T-helper 22 cell (primary cell): ENCODE measurements at places on chromosomes 1 and 21.

DNA sequence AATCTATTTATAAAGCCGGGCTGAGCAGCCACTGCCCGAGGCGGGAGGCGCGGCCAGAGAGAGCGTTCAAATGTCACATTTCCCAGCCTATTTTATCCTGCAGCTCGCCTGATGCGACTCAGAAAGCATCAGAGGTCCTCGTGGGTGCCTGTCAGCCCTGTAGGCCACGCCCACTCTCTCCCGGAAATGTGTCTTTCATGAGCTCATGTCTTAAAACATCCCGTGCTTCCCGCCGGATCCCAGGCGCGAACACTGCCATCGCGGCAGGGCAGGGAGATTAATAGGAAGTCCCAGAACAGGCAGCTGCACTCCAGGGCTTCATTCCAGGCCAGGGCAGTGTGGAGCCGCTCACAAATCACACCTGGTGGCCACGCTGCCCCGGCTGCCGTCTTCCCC is 117.5 kb downstream of the PRDM16 start:
- DNase-seq = no peak

DNA sequence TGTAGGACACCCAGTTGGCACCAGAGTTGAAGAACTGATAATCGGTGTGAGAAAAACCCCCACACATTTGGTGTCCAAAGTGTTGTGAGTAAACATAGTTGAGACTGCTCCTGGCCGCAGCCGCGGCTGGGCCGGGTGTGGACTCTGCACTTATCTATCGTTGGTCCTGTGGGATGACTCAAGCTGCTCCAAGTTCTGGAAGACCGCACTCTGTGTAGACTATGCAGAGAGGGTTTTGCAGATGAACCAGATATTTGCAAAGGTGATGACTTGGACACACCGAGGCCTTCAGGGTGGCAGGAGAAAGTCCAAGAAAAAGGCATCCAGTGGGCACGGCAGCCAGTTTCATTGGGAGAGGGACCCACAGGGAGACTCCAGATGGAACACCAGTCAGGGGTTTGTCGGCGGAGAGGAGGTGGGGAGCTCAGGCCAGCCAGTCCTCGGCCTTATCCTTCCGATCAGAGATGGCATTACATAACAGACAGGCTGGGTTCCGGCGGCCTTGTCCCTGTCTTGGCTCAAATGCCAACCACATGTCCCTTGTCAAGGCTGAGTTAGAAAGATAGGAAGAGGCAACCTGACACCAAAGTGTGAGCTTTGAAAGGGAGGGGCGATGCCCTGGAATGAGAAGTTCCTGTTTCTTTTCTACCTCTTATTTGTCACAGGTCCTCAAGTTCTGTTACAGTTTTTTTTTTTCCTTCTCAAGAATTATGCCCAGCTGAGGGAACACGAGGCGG is 21.1 kb downstream of the C2CD2 start:
- no peak for DNase-seq

GRCh38 chr1:54838565-54839180 is 37.5 kb upstream of the TTC22 start:
- no peak for DNase-seq

DNA sequence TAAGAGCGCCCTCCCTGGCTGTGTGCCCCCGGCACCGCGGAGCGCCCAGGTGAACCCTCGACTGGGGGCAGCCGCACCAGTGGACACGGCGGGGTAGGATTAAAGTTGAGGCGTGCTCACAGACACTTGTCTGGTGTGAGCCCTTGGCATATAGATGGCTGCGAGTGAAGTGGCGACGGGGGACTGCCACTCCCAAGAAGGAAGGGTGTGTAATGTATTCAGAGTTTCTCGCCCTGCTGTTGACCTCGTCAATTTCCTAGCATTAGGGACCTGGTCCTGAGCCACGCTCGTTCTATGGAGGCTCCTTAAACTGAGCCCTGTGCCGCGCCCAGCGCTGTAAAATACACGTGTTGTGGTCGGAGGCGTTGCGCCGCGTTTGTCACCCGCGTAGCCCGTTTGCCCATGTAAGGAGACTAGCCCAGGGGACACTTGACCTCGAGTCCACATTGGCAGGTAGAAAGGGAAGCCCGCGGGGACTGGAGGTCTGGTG is 554 bp downstream of the EVA1C start:
- DNase-seq = no peak

- DNase-seq = peak; percentile 12
These were observed 12.1 kb upstream of the DEGS1 start for GRCh38 chr1:224170748-224171478.

GRCh38 chr1:9909234-9910046 is 629 bp downstream of the CTNNBIP1 start:
- DNase-seq = peak; percentile 13

DNA sequence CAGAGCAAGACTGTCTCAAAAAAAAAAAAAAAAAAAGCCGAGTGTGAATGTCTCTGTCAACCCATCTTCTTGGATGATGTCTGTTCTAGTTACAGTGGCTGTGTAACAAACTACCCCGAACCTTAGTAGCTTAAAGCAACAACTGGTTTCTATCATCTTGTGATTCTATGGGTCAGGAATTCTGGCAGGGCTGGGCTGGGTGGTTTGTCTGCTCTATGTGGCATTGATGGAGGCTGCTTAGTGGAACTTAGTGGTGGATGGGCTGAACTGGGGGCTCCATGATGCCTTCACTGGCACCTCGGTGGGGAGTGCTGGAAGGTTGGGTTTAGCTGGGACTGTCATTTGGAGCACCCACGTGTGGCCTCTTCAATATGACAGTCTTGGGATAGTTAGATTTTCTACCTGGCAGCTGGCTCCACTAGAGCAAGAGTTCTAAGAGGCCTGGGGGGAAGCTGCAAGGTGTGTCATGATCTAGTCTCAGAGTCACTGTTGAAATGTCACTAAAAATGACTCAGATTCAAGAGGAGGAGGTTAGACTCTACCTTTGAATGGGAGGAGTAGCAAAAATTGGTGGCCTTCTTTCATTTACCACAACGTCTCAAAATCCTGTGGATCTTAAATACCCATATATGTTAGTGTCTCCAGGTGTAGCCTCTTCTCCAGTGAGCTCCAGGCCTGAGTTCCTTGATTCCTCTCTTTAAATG is 18.6 kb downstream of the ACOT11 start:
- DNase-seq = no peak

DNA sequence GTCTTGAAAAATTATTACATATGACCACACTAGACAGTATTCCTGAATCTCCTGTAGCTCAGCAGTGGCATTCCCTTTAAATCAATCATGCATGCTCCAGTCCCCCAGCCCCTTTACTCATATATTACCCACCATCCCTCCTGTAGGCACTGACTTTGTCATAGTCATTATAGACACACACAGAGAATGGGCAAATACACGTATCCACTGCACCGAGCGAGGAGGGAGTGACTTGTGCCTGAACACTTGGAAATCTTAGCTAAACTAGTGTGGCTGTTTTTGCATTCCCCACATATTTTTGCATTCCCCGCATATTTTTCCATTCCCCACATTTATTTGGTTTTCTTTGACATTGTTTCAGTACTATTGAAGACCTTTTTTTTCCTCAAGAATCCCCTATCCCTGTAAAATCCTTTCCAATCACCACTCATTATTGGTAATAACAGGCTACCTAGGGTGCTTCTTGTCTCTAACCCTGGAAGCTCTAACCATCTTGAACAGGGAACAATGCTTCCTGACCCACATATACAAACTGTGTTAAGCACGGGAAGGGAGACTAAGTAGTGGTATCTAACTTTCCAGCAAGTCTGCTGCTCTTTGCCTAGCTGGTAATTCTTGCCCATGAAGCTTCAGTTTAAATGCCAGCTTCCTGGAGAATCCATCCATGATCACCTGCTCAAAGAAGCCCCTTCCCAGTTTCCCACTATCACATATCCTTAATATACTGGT is 534.4 kb upstream of the CAMK1G start:
- no peak for DNase-seq

DNA sequence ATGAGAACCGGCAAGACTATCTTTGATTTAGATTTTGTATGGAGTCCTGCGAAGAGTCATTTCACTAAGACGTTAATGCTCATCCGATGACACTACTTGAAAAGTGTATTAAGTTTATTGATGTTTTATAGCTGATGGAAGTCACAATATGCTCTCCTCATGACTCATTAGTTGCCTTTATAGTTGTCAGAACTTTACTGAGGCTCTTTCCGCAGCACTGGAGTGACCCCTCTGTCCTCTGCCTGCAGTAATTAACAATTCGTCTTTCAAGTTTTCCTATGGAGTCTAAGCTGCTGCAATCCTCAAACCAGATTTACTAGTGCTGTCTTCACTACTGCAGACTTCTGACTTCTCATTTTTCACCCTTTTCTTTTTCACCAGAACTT is 853 bp downstream of the USP16 start:
- DNase-seq = no peak

DNA sequence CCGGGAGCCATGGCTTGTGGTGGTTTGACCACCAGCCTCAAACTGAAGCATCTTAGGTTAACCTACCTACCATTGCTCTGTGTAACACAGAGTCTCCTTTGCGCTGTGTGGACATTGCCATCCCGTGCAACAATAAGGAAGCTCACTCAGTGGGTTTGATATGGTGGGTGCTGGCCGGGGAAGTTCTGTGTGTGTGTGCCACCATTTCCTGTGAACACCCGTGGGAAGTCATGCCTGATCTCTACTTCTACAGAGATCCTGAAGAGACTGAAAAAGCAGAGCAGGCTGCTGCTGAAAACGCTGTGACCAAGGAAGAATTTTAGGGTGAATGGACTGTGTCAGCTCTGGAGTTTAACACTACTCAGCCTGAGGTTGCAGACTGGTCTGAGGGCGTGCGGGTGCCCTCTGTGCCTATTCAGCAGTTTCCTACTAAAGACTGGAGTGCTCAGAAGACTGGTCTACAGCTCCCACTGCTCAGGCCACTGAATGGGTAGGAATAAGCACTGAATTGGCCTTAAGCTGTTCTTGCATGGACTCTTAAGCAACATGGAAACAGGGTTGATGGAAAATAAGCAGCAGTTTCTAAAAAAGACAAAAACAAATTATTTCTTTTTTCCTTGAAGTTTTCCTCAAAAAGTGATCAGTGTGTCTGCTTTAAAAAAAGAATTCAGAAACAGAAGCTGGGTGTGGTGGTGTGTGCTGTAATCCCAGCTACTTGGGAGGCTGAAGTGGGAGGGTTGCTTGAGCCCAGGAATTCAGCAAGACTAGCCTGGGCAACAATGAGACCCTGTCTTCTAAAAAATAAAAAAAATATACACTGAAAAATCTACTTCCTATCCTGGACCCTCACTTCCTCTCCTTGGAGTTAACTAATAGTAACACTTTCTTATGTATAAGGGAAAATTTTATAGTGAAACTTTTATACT is 14.6 kb downstream of the CEP350 start:
- no peak for DNase-seq

- DNase-seq = no peak
These were observed 1.8 kb downstream of the BCAN start for GRCh38 chr1:156643778-156644092.

- DNase-seq = no peak
These were observed 30.8 kb downstream of the CAPZB start for GRCh38 chr1:19454265-19455146.

DNA sequence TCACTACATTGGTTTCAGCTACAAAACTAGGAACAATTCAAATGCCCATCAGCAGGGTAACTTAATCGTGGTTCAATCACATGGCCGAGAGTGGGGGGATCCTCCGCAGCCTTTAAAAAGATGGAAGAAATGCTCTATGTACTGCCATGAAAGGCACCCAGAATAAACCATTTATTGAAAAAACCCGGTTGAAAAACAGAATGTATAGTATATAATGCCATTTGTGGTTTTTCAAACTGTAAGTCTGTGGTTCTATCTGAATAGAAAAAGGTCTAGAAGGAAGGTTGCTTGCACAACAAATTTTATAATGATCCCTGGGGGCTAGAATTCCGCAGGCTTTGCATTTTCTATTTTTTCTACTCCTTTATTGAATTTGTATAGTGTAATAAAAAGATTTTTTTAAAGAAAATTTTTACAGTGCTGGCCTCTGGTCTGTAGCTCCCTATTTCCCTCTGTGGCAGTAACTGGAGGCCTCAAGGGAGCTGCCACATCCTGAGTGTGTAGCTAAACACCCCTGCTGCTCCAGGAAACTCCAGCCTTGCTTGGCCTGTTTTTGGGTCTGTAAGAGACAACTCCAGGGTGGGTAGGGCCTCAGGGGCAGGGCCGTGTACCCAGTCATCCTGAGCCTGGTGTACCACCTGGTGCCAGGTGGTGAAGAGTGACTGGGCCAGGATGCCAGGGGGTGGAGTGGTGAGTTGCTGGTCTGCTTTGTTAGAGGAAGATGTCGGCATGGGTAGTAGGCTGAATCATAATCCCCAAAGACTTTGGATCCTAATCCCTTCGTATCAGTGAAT is 51.5 kb upstream of the EPS8L3 start:
- DNase-seq = no peak

GRCh38 chr1:234771642-234772344 is 161.8 kb upstream of the IRF2BP2 start:
- no peak for DNase-seq

GRCh38 chr1:25068829-25069228 is 138.8 kb upstream of the RUNX3 start:
- DNase-seq = no peak

DNA sequence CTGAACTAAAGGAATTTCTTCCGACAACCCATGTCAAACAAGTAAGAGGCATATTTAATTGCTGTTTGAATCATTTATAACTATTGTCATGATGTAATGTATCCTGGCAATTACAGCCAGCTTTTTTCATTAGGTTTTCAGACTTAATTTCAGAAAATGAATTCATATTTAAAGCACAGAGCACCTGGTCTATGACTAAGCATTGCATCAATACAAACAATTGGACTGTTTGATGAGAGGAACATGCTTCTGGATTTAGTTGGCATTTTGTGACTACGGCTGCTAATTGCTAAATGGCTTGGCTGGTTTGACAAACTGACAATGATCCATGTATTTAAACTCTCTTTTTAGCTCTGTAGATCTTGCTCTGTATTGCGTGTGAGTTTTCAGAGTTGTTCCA is 853.4 kb downstream of the NCAM2 start:
- DNase-seq = no peak

DNA sequence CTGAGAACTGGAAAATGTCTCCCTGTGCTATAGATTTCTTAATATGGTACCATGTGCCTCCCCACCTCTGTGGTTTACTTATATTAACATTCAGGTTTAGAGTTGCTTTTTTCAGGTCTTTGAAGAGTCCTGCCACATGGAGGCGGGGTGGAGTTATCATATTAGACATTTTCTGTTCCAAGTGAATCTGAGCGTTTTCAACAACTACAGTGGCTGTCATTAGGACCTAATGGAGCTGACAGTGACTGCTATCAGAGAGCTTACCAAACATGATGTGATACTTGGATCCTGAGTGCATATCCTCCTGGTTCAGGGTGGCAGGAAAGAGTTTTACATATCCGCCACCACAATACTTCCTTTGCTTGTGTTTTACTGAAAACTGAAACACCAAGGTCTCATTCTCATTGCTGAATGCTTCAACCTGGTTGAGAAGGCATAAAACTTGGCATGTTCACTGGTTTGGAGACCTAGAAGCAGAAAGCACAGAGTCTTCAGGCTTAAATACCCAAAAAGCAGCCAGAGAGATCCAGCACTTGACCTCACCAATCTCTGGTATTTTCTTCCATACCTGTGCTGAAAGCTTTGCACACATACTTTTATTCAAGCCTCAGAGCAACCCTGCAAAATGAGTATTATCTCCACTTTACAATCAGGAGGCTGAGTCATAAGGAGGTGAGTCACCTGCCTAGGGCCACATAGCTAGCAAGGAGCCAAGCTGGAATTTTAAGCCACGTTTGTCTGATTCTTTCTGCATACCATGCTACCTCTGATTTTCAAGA is 47.4 kb upstream of the OSBPL9 start:
- peak; percentile 20 for DNase-seq

GRCh38 chr1:170707959-170708655 is 44.2 kb downstream of the PRRX1 start:
- DNase-seq = no peak
